ENCODE measurements at places on chromosomes 6 and 20.

DNA sequence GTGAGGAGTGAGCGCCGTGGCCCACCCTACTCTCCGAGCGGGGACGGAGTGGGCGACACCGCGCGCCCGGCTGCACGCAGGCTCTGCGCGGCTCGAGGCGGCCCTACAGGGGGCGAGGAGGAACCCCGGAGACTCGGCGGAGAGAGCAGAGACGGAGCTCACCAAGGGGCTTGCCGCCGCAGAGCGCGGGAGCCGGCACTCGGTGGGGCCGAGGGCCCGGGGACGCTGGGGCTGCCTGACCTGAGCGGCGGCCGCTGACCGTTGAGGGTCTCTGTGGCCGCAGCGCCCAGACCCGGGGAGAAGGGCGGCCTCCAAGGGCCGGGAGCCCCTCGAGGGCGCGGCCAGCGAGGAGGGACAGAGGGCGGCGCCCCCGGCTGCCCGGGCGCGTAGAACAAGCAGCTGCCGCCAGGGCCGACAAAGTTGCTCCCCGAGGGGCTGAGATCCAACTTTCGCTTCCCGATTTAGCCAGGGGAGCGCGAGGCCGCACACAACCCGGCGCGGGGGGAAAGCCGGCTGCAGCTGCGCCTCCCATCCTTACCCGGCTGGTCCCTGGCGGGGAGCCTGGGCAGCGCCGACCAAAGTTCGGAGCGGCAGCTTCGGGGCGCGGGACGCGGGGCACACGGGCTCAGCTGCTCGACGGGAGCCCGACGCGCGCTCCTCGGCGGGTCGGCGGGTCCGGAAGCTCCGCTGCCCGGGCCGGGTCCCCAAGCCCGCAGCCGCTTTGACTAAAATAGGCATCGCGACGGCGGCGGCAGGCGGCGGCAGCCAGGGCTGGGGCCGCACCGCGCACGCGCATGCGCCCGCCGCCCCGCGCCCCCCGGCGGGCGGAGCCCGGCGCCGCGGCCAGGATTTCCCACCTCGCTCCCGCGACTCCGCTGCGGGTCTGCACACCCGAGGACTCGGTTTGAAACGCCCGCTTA, 43.1 kb downstream of the POPDC3 start:
- no peak for DNase-seq

DNA sequence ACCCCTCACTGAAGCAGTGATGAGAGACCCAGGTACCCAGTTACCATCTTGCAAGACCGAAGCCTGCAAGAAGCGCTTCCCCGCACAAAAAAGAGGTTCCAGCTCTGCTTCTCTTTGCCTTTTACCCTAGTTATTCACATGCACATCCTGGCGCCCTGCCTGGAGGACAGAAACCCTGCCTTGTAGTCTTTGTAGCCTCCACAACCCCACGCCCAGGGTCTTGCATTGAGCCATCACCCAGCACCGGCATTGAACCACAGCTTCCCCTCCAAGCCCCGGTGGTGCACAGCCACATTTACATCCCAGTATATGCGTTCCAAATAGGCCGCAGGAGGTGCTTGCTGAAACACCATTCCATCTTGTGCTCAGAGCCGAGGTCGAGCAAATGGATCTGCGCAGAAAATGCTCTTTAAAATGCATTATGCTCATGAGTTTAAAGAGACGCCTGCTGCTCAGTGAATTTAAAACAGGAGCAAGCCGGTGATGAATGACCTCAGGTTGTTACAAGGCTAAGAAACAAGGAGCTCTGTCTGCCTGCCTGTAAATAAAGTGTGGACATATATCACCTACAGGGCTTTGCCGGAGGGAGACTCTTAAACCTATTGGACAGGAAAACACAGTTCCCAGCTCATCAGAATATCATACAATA, 61.7 kb downstream of the GNAS-AS1 start:
- no peak for DNase-seq

DNA sequence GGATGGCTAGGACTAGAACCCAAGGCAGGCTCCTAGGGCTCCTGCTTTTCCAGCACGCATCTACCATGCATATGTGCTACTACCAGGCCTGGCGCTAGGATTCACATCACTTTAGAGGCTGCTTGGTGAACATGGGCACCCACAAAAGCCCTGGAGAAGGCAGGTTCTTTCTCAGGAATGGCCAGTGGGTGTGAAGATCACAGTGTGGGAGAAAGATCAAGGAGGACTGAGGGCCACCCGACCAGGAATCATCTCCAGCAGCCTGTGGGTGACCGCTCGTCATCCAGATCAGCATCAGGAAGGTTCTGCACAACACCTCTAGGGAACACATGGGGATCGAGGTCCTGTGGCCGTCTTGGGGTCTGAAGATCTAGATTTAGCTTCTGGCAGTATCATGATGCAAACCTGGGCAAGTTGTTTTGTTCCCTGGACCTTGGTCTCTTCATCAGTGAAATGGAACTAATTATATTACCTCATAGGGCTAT, 27.3 kb downstream of the SRSF3 start:
- no peak for DNase-seq

GRCh38 chr6:6704103-6705060, 115.9 kb downstream of the LY86 start:
- no peak for DNase-seq

DNA sequence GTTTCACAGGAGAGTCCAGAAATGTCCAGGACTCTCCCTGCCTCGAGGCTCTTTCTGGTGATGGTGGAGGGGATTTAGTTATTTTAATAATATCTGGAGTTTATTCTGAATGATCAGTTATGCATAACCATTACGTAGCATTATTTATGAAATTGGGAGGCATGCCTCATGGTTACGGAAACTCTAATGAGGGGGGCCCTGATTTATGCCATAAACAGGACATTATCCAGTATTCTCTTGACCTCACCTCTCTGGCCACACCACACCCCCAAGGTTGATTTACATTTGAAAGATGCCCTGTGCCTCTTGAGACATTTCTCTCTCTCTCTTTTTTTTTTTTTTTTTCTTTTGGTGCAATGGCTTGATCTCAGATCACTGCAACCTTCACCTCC, 268.8 kb downstream of the TFAP2C start:
- DNase-seq, result no peak

- peak; percentile 37 for DNase-seq
Observed at GRCh38 chr20:51022803-51023616, at the start of gene KCNG1. KCNG1 (minus strand) TSS chr20:51023107; CDS start chr20:51010338, 12,769 bp downstream.

DNA sequence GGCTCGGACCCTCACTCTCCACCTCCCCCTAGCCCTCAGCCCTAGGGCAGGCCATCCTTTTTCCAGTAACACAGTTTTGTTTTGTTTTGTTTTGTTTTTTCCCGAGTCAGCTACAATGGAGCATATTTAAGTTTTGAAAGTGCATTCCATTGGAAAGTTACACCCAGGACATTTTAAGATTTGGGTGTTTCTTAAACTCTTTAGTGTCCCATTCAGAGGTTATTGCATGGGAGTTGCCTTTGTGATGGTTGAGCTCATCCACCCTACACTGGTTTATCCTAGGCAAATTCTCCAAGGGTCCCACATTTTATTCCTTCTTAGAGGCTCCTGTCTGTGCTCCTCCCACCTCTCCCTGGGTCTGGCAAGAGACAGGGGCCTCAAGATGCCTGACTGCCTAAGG, 58.9 kb downstream of the THBS2 start:
- no peak for DNase-seq

- no peak for DNase-seq
Observed at GRCh38 chr20:37385659-37386504, 39.9 kb downstream of the SRC start.

GRCh38 chr6:47000842-47001241, 41.3 kb downstream of the ADGRF1 start:
- DNase-seq, result no peak

- DNase-seq, result no peak
Observed at GRCh38 chr6:90304308-90304707, 7.7 kb upstream of the BACH2 start.

GRCh38 chr6:69105288-69105687, 470.2 kb downstream of the ADGRB3 start:
- no peak for DNase-seq

DNA sequence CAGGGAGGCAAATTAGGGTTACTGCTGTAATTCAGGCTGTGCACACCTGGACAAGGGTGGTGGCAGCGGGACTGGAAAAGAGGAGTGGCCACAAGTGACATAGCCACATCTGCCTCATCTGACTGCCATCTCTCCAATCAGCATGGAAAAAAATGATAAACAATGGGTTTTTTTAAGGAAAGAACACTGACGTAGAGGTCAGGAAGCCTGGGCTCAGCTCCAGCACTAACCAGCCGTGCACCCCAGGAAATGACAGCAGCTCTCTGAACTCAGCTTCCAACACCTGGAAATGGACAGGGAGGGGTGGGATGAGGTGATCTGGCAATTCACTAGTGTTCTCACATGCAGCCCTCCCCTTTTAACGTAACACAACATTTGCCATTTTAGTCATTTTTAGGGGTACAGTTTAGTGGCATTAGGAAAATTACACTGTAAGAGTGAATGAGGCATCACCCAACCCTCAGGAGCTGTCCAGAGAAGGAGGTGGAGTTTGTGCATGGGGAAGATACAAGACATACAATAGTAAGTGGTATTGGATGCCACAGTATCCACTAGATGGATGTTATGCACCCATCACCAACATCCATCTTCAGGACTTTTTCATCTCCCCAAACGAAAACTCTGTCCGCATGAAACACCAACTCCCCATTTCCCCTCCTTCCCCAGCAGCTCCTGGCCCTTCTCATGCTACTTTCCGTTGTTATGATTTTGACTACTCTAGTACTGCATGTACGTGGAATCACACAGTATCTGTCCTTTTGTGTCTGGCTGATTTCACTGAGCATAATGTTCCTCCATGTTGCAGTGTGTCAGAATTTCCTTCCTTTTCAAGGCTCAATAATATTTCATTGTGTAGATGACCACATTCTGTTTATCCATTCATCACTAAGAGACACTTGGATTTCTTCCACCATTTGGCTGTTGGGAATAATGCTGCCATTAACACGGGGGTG, 215.5 kb upstream of the ECI2 start:
- no peak for DNase-seq

DNA sequence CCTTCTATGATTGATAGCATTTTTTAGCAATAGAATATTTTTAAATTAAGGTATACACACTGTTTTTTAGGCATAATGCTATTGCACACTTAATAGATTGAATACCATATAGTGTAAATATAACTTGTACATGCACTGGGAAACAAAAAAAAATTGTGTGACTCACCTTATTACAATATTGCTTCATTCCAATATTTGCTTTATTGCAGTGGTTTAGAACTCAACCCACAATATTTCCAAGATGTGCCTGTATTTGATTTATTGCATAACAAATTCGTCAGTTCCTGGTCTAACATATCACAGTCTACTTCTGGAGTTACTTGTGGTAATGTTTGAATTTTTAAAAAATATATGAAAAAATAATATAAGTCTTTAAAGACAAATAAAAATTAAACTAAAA, 41.9 kb upstream of the DEFB112 start:
- no peak for DNase-seq

DNA sequence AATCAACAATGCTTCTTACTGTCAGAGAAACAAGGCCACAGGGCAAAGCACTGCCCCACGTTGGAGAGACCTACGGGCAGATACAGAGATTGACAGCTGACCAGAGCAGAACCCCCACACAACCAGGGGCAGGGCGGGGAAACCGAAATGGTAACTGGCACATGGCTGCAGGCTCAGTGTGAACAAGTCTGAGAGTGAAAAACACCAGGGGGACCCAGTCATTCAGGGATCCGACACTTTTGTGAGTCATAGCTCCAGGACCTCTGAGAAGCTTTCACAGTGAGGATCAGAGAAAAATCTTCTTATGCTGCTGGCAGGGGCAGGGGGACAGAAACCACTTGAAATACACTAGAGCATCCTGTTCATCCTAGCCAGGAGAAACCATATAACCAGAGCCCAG, 254.2 kb downstream of the C6orf118 start:
- no peak for DNase-seq

DNA sequence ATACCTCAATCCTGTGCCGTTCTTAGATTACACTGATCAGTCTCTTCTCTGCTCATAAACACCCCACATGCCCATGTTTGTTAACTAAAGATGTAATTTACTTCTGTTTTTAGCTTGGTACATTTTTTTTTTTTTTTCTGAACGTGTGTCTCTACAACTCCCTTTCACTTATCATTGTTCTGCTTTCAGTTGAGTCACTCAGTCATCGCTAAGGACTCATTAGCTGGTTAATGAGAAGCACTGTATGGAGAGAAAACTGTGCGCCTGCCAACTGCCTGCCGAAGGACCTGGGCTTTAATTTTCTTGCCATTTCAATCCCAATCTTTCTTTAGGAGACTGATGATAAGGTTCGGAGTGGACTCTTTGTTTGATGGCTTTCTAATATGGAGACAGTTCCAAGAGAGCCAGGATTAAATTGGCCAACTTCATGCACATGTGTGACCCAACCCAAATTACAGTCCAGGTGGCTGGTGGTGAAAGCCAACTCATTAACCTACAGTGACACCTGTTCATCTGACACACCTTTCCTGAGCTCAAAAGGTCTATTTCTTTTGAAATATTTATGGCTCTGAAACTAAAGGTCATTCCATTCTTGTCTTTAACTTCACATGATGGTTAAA, 334.1 kb downstream of the BCKDHB start:
- DNase-seq, result no peak

DNA sequence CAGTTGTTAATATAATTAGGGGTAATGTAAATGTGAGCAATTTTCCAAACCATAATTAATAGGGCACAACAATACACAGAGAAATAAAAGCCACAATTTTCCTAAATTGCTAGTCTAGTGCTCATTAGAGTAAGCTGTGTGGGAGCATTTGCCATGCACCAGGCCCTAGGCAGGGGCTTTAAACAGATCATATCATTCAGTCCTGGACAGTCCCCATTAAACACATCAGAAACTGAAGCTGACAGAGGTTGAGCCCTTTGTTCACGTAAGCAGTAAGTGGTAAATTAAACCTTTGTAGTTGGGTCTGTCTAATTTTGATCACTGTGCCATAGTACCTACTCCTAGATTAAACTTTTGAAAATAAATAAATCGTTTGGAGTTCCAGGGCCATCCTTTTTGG, 931.1 kb downstream of the C6orf118 start:
- no peak for DNase-seq

- no peak for DNase-seq
Observed at GRCh38 chr6:134014588-134015137, 37.8 kb downstream of the SLC2A12 start.

GRCh38 chr6:32200711-32201475, 8.4 kb upstream of the GPSM3 start:
- no peak for DNase-seq

DNA sequence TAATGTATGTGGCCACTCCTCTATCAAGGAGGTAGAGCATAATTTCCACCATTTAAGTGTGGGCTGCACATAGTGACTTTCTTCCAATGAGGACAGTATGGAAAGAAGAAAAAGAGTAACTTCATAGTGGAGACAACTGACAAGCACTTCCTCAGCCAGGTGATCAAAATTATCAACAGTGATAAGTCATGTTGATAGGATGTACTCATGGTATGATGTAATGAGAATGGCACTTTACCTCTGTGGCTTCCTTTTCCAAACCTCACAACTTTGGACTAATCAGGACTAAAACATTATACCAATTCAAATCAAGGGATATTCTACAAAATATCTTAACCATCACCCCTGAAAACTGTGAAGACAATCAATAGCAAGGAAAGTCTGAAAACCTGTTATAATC, 302.3 kb upstream of the CITED2 start:
- no peak for DNase-seq

- DNase-seq, result no peak
Observed at GRCh38 chr20:57782631-57783041, 72.8 kb upstream of the PMEPA1 start.

GRCh38 chr6:156887623-156888269, 110.6 kb downstream of the ARID1B start:
- DNase-seq, result no peak

GRCh38 chr6:53647462-53648094, 18.0 kb downstream of the KLHL31 start:
- no peak for DNase-seq

- peak; percentile 49 for DNase-seq
Observed at GRCh38 chr6:10720265-10720959, 2.5 kb upstream of the TMEM14C start.

GRCh38 chr6:137881522-137881886, 14.4 kb downstream of the TNFAIP3 start:
- no peak for DNase-seq

All from stimulated activated CD4-positive, alpha-beta T cell treated with anti-CD3 and anti-CD28 coated beads, Interleukin-15, amount 100 ng/mL, for 1 hour (primary cell).